ENCODE measurements at places on chromosomes 7 and 10.
A peak's percentile ranks its signal among the peaks of the same experiment; 100 is the strongest.

DNA sequence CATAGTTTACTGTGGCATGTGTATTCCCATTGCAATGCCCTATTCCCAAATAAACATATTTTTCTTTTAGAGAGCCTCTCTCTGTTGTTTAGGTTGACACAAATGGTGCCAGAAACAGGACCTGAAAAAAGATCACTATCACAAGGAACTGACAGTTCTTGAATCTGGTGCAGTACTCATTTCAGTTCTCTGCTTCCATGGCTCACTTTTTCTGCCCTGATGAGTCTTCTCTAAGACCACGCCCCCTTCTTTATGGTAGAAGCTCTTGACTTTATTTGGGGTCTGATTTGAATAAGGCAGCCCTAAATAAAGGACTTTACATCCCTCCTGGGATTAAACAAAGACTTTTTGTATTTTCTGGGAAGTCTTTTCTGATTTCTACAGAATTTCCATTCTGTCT, 3.5 kb upstream of the CCDC126 start:
- H3K27me3 ChIP-seq: no peaks in the 10 kb centered on the region
- peaks cover 1% of the 10 kb centered on the region for H3K4me1 ChIP-seq

GRCh38 chr7:620885-621284, 101.2 kb upstream of the PDGFA start:
- no peaks in the 10 kb centered on the region for H3K27me3 ChIP-seq
- no peak overlapping the region for H3K27ac ChIP-seq
- no peaks in the 10 kb centered on the region for H3K36me3 ChIP-seq
- no peak overlapping the region for H3K4me3 ChIP-seq
- H3K4me1 ChIP-seq: no peaks in the 10 kb centered on the region
- DNase-seq: no peak

GRCh38 chr7:111527545-111527944, 34.7 kb downstream of the IMMP2L start:
- no peak overlapping the region for H3K4me3 ChIP-seq
- DNase-seq: no peak
- no peak overlapping the region for H3K27ac ChIP-seq

DNA sequence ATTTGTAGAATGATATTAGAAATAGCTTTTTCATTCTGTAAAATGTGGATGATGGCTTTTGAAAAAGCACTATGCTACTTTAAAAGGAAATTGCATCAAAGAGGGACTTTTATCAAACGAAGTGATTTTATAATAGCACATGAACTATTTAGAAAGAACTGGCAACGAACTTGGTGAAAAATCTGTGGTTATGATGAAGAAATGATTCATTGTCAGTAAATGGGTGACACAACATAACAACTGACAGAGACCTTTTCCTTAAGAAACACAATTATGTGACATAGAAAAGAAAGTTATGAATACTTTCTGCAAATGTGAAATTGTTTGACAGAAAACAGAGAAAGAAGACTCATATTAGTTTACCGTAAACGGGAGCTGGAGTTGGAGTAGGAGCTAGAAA, 60.7 kb upstream of the LAMB4 start:
- H3K36me3 ChIP-seq: no peaks in the 10 kb centered on the region
- H3K4me3 ChIP-seq: no peak overlapping the region
- no peak overlapping the region for H3K27ac ChIP-seq
- H3K27me3 ChIP-seq: no peaks in the 10 kb centered on the region
- no peak for DNase-seq
- no peaks in the 10 kb centered on the region for H3K4me1 ChIP-seq

DNA sequence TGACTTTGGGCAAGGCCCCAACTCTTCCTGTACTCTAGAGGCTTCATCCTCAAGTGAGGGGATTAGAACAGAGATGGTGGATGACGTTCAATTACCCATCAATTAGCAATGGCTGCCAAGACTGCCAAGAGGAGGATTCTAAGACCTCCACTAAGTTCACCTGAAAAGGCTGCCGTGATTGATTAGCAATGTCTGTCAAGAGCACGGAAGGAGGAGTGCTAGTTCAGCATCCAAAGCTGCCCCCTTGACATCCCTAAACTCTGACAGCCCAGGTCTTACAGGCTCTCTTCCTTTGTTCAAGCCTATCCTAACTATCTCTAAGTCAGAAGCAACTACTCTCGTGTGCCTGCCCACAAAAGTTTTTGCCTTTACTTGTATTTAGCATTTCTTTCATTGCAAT, 68.4 kb downstream of the FAM53B start:
- no peak overlapping the region for H3K27ac ChIP-seq
- no peak overlapping the region for H3K4me3 ChIP-seq
- H3K27me3 ChIP-seq: no peaks in the 10 kb centered on the region
- no peaks in the 10 kb centered on the region for H3K36me3 ChIP-seq

- H3K4me1 ChIP-seq: peaks cover 4% of the 10 kb centered on the region
- no peak overlapping the region for H3K4me3 ChIP-seq
- no peaks in the 10 kb centered on the region for H3K27me3 ChIP-seq
- no peak overlapping the region for H3K27ac ChIP-seq
- H3K36me3 ChIP-seq: no peaks in the 10 kb centered on the region
- DNase-seq: no peak
These were observed 174.0 kb upstream of the TCF7L2 start for GRCh38 chr10:112775892-112776674.

- no peaks in the 10 kb centered on the region for H3K36me3 ChIP-seq
- no peak overlapping the region for H3K4me3 ChIP-seq
- no peaks in the 10 kb centered on the region for H3K4me1 ChIP-seq
These were observed 435.2 kb upstream of the ETV1 start for GRCh38 chr7:14424675-14425074.

DNA sequence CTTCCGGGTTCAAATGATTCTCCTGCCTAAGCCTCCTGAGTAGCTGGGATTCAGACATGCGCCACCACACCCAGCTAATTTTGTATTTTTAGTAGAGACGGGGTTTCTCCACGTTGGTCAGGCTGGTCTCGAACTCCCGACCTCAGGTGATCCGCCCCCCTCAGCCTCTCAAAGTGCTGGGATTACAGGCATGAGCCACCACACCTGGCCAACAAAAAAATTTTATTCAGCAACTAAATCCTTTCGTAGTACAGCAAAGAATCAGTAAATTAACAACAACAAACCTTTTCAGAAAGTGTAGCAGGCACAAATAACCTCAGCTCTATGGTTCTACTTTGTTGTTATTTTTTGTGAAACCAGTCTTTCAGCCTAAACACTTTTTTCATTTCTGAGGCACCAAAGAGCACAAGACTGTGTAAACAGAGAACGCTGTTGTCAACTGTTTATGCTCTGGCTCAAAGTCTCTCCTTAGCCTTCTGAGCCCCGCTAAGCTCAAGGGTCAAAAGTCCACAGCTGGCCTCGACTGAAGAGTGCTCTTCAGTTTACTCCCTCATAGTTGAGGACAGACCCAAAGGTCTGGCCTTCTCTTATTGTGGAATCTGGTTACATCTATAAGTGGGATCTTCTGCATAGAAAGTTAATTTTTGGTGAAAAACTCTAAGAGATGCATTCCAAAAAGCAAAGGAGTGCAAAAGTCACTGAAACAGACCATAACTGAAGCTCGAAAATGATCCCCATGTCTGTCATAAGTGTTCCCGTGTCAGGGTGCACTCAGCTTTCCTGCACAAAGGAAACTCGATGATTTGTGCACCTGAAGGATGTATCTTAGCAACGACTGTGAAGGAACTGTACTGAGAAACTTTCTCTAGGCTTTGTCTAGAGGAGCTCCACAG, 24.6 kb upstream of the DDX50 start:
- DNase-seq: no peak
- no peak overlapping the region for H3K27ac ChIP-seq
- no peaks in the 10 kb centered on the region for H3K4me1 ChIP-seq
- H3K36me3 ChIP-seq: no peaks in the 10 kb centered on the region
- H3K27me3 ChIP-seq: no peaks in the 10 kb centered on the region

- no peaks in the 10 kb centered on the region for H3K4me1 ChIP-seq
- no peak for DNase-seq
- no peaks in the 10 kb centered on the region for H3K36me3 ChIP-seq
- no peak overlapping the region for H3K27ac ChIP-seq
- no peaks in the 10 kb centered on the region for H3K27me3 ChIP-seq
- H3K4me3 ChIP-seq: no peak overlapping the region
These were observed 308.3 kb upstream of the AKR1E2 start for GRCh38 chr10:4517746-4518145.

GRCh38 chr10:99733366-99733765, 1.3 kb downstream of the CUTC start:
- H3K36me3 ChIP-seq: no peaks in the 10 kb centered on the region
- no peak overlapping the region for H3K27ac ChIP-seq
- H3K27me3 ChIP-seq: no peaks in the 10 kb centered on the region
- DNase-seq: no peak
- no peak overlapping the region for H3K4me3 ChIP-seq
- H3K4me1 ChIP-seq: peaks cover 6% of the 10 kb centered on the region

GRCh38 chr10:17348501-17349349, 105.7 kb downstream of the ST8SIA6 start:
- H3K4me1 ChIP-seq: no peaks in the 10 kb centered on the region
- no peaks in the 10 kb centered on the region for H3K36me3 ChIP-seq
- H3K4me3 ChIP-seq: peak overlapping the region; percentile 19
- H3K27me3 ChIP-seq: no peaks in the 10 kb centered on the region
- H3K27ac ChIP-seq: peak overlapping the region; percentile 77

- H3K4me3 ChIP-seq: no peak overlapping the region
- H3K4me1 ChIP-seq: peaks cover 2% of the 10 kb centered on the region
- no peaks in the 10 kb centered on the region for H3K27me3 ChIP-seq
- no peak for DNase-seq
- H3K36me3 ChIP-seq: no peaks in the 10 kb centered on the region
- no peak overlapping the region for H3K27ac ChIP-seq
These were observed 66.9 kb downstream of the SEMA3C start for GRCh38 chr7:80851896-80852476.

DNA sequence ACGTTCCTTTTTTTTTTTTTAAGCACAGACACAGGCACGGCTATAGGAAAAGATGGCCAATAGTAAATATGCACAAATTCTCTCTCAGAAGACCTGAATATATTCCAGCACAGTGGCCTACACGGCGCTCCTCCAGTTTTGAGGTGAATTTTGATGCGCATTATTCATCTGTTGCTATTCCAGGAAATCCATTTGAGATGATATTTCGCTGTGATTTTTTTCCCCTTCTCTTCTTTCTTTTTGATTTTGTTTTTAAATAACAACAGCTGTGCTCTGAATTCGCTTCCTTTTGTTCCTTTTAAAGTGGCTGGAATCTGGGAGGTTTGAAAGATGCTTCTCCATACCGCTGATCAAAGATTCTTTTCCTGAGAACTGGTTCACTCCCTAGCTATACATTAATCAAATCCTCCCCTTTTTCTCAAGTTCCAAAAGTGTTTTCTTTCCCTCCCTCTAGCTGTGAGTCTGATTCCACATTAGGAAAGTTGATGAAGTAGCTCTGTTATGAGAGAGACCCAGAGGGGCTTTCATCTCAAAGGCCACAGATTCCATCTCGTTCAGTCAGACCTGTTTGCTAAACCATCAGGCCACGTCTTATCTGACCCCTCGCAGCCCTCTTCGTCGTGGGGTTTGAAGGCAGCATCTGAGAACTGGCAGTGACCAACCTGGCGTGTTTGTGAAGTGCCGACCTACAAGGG, 602.7 kb upstream of the NRP1 start:
- H3K4me1 ChIP-seq: no peaks in the 10 kb centered on the region
- H3K27ac ChIP-seq: no peak overlapping the region
- no peak for DNase-seq
- no peaks in the 10 kb centered on the region for H3K27me3 ChIP-seq
- no peak overlapping the region for H3K4me3 ChIP-seq

GRCh38 chr7:112263519-112263918, 57.0 kb downstream of the ZNF277 start:
- no peak overlapping the region for H3K27ac ChIP-seq
- DNase-seq: no peak
- H3K4me1 ChIP-seq: peaks cover 3% of the 10 kb centered on the region

- H3K27me3 ChIP-seq: no peaks in the 10 kb centered on the region
- no peak overlapping the region for H3K4me3 ChIP-seq
- no peak for DNase-seq
These were observed 31.5 kb downstream of the PWWP2B start for GRCh38 chr10:132428486-132428995.

DNA sequence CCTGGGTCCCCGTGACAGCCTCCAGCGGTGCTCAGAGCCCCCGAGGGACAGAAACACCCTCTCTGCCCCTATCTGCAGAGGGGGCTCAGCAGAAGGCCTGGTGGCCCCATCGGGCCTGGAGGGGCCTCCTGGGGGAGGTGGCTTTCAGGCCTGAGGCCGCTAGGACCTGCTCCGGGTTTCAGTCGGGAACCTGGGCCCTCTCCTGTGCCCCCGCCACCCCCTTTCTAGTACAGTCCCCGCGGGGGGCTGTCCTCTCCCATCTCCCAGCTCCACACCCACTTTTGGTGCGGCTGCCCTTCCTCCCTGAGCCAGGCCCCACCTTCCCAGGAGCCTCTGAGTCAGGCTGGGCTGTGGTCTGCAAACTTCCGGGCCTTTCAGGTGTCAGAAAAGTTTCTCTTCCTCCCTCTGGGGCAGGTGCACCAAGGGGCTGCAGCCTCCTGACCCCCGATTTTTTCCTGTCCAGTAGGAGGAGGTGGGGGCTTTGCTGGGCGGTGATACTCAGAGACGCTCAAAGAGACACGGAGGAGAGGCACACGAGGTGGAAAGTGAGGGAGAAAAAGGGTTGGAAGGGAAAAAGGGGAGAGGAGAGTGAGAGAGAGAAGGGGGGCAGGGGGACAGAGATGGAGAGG, 692 bp downstream of the CARD11 start:
- DNase-seq: no peak
- no peak overlapping the region for H3K27ac ChIP-seq
- H3K4me3 ChIP-seq: no peak overlapping the region
- H3K4me1 ChIP-seq: no peaks in the 10 kb centered on the region
- no peaks in the 10 kb centered on the region for H3K36me3 ChIP-seq
- H3K27me3 ChIP-seq: no peaks in the 10 kb centered on the region

- no peaks in the 10 kb centered on the region for H3K27me3 ChIP-seq
- DNase-seq: no peak
- H3K27ac ChIP-seq: no peak overlapping the region
These were observed 622.6 kb upstream of the CELF2 start for GRCh38 chr10:10394933-10395658.

- H3K27me3 ChIP-seq: no peaks in the 10 kb centered on the region
- H3K27ac ChIP-seq: no peak overlapping the region
- no peaks in the 10 kb centered on the region for H3K36me3 ChIP-seq
- no peak overlapping the region for H3K4me3 ChIP-seq
- H3K4me1 ChIP-seq: no peaks in the 10 kb centered on the region
- no peak for DNase-seq
These were observed 5.5 kb upstream of the FIGNL1 start for GRCh38 chr7:50455658-50456057.

- no peak for DNase-seq
- no peaks in the 10 kb centered on the region for H3K4me1 ChIP-seq
- H3K27ac ChIP-seq: no peak overlapping the region
- no peaks in the 10 kb centered on the region for H3K27me3 ChIP-seq
- H3K36me3 ChIP-seq: no peaks in the 10 kb centered on the region
These were observed 24.6 kb upstream of the SGMS1 start for GRCh38 chr10:50648089-50648934.

DNA sequence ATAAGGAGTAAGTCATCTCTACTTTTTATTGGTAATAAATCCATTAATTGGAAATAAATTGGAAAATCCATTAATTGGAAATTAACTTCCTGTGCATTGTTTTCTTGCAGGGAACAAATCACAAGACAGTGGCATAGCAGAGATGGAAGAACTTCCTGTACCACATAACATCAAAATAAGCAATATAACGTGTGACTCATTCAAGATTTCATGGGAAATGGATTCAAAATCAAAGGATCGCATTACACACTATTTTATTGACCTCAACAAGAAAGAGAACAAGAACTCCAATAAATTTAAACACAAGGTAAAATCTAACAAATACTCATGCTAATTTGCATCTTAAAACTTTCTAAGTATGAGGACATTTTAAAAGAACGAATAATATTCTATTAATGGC, 57.8 kb downstream of the PHYHIPL start:
- H3K36me3 ChIP-seq: no peaks in the 10 kb centered on the region
- no peaks in the 10 kb centered on the region for H3K4me1 ChIP-seq
- H3K4me3 ChIP-seq: no peak overlapping the region
- H3K27me3 ChIP-seq: no peaks in the 10 kb centered on the region
